ENCODE measurements at places on chromosomes 5 and 9.

DNA sequence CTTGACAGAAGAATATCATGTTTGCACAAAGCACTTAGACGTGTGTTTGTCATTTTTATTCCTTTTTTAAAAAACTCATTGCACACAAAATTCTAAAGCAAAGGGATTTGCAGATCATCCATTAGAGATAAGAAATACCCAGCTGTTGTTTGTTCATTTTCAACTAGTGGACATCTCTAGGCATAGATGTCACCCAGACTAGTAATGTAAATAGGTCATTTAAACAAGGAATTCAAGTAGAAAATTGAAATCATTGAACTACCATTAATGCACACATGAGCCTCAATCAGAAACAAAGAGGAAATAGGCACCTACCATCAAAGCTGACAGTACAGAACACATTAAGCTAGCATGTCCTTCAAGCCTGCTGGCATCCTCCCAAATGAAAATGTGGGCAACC is 107.3 kb downstream of the OR2K2 start:
- no peak for DNase-seq

- DNase-seq = no peak
Observed at GRCh38 chr9:18478501-18479361, 4.8 kb downstream of the ADAMTSL1 start.

DNA sequence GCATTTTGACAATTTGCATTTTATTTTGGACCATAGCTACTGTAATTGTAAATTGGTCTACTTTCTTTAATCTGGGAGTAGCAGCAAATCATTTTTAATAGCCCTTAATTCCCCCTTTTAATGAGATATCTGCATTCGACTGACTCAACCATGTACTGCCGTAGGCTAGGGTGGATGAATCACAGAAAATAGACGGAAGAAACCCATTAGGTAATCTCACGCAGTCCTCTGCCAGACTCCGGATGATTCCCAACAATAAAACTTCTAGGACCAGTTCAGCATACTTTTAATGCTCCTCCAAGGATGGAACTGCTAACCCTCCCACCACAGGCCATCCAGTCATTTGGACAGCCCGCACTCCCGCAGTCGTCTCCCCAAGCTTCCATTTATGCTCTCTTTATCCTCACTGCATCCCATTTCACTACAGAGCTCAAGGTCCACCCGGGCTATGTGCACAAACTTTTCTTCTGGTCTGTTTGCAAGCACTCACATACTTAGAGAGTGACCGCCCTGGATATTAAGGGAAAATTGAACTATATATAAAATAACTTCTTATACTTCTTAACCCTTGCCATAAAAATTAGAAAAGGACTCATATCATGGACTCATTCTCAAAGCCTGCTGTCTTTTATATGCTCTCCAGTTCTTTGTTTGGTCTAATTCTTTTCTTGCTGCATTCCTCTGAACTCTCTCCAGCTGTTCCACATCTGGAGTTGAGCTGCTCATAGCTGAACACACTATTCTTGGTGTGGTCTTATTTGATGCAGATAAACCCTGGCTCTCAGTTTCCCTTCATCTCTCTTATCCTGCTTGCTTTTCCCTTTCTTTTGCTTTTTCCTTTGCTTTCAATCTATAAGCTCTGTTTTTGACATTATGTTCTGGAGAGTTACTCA is 326.6 kb downstream of the ARL15 start:
- no peak for DNase-seq

GRCh38 chr5:2751592-2752021 is at the start of gene IRX2:
IRX2 (minus strand) TSS chr5:2751677; CDS start chr5:2751413, 264 bp downstream.
- DNase-seq = no peak

DNA sequence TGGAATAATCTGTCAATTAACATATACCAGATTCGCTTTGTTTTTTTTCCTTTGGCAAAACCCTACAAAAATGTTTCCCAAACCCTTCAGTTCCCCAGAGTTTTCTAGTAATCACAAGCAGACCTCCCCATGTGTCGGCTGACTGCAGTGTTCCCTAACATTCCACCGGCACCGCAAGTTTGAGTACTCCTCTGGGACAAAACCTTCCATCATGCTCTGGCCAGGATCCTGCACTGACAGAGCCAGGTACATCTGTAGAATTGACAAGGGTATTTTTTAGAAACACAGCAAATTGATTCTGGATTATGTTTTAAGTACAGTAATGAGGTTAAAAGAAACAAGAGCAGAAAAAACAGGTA is 174.7 kb downstream of the GAS1 start:
- no peak for DNase-seq

DNA sequence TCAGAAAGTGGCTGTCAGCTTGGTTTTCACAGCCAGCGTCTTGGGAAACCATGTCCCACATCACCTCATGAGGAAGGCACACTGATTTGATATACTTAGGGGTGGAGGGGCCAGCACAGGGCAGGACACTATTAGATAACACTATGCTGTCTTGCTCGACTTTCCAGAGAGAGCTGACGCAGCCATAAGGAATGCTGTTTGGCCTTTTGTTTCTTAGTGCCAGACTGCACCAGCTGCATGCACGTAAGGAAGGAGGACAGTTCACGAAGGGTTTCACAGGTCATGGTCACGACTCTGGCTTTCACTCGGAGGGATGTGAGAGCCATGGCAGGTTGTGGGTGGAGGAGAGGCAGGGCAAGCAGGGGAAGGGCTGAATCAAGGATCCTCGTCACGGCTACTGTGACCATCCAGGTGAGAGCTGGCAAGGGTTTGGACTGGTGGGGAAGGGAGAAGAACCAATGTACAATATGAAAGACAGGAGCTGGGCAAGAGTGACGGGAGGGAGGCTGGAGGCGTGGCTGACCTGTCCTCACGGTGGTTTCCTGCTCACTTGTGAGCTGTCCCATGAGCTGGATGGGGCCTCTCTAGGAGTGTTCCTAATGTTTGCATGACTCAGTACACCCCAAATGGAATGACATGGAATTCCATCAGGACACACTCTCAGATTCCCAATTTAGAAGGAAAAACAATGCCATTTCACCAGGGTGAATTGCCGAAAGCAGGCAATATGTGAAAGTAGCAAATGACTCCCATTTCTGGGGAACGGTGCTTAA is 61.7 kb downstream of the OTULIN start:
- no peak for DNase-seq

DNA sequence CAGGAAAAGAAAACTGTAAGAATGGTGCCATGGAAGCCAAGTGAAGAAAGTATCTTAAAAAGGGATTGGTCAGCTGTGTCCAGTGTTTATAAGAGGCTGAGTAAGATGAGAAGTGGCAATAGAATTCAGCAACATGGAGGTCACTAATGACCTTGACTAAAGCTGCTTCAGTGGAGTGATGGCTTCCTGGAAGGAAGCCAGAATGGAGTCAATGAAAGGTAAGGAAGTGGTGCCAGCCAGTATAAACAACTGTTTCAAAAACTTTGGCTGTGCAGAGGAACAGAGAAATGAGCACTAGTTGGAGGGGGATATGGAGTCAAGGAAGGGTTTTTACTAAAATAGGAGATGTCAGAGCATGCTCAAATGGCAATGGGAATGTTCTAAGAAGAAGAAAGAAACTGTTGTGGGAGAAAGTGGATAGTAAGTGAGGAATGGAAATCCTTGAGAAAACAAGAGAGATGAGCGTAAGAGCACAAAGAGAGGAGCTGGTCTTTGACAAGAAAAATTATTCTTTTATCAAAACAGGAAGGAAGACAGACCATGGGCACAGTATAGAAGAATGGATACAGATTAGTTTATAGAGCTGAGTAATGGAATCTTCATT is 11.1 kb upstream of the NRG2 start:
- DNase-seq = no peak

GRCh38 chr9:100492952-100493351 is 20.0 kb downstream of the TMEFF1 start:
- peak; percentile 15 for DNase-seq

- DNase-seq = no peak
Observed at GRCh38 chr5:153157156-153157555, 333.3 kb upstream of the GRIA1 start.

GRCh38 chr9:87850391-87850790 is 32.3 kb upstream of the SPATA31E1 start:
- no peak for DNase-seq

- DNase-seq = peak; percentile 7
Observed at GRCh38 chr5:54745599-54745998, 228.0 kb downstream of the SNX18 start.

- DNase-seq = no peak
Observed at GRCh38 chr9:84831377-84831776, 161.8 kb downstream of the NTRK2 start.

DNA sequence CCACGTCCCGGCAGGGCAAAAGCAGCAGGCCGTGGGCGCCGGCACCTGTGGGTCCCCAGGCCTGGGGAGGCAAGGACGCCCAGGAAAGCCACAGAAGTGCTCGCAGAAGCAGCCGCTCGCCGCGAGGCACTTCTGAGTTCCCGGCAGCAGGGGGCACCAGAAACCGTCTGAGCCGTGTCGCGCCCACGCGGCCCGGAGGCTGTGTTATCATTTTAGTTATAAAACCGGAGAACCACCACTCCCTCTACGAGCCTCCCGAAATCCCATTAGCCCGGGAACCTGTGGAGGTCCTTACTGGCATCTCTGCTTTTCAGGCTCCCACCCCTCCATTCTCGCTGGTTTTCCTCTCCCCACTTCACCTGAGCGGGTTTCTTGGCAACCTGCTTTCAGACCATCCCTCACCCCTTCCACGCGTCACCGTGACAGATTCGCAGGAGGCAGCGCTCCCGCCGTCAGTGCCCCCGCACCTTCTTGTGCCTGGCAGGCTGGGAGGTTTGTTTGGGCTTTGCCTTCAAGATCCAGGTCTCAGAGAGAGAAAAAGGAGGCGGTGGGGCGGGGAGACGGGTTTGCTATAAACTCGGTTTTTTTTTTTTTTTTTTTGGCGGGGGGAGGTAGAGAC is 2.3 kb downstream of the GDNF start:
- DNase-seq = no peak

GRCh38 chr9:124030969-124031451 is 19.4 kb downstream of the LHX2 start:
- DNase-seq = no peak

GRCh38 chr5:82522897-82523296 is 244.7 kb upstream of the RPS23 start:
- no peak for DNase-seq

DNA sequence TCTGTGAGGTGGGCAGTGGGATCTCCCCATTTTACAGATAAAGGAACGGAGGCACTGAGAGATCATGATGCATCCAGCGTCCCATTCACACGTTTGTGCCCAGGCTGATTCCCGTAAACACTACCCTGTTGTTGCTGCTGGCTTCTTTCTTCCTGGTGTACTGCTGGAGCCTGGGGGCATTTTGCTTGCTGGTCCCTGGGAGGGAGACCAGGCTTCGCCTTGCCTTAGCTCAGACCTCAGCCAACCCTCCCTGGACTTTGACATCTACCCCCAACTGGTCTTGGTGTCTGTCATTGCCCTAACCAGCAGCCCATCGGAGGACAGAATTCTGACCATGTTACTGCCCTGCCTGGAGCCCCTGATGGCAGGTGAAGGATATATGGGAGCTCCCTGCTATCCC is 82.4 kb downstream of the ZNF618 start:
- no peak for DNase-seq

GRCh38 chr9:104873489-104873850 is 54.5 kb downstream of the ABCA1 start:
- DNase-seq = no peak

GRCh38 chr5:123193176-123193575 is 104.1 kb downstream of the PRDM6 start:
- no peak for DNase-seq

DNA sequence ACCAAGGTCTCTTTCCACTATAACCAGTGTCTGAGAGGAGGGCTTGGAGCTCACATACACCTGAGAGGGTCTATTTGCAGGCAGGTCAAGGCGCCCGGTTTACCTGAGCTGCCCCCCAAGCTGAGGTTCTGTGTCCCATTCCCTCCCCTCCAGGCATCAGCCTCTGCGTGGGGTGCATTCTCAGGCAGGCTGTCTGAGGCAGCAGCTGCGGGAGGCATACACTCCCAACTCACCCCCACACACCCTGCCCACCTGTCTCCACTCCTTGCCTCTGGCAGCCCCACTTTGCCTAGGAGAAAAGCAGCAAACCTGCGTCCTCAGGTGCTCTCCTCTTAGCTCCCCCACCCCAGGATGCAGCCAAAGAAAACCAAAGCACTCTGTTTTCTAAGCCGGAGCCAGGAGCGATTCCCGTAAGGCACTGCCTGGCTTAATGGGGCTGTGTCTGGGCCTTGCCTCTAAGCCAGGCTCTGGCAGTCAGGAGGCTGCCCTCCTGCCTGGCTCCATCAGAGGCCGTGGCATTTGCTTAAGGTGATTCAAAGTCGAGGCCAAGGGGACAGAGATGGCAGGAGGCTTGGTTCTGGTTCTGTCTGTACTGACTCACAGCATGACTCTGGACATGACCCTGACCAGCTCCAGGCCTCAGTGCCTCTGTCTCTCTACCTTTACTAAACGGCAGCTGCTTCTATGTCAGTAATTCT is 139.2 kb upstream of the TRIM32 start:
- no peak for DNase-seq

DNA sequence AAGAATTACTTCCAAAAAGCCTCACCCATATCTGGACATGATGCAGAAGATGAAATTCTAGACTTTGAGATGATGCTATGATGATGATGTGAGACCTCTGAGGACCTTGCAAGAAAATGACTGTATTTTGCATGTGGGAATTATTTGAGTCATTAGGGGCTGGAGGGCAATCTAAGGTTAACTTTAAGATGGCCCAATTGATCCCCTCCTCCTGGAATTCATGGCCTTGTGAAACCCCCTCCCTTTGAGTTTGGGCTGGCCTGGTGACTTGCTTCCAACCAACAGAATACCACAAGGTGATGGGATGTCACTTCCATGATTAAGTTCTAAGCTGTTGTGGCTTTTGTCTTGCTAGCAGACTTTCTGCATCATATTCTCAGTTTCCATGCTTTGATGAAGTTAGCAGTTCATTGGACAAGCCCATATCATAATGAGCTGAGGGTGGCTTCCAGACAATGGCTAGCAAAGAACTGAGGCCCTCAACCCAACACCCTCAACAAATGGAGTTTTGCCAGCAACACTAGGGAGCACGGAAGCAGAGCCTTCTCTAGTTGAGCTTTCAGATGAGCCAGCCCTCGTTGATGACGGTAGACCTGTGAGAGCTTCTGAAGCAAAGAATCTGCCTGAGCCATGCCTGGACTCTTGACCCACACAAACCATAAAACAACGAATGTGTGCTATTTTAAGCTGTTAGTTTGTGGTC is 7.4 kb upstream of the AMACR start:
- no peak for DNase-seq

DNA sequence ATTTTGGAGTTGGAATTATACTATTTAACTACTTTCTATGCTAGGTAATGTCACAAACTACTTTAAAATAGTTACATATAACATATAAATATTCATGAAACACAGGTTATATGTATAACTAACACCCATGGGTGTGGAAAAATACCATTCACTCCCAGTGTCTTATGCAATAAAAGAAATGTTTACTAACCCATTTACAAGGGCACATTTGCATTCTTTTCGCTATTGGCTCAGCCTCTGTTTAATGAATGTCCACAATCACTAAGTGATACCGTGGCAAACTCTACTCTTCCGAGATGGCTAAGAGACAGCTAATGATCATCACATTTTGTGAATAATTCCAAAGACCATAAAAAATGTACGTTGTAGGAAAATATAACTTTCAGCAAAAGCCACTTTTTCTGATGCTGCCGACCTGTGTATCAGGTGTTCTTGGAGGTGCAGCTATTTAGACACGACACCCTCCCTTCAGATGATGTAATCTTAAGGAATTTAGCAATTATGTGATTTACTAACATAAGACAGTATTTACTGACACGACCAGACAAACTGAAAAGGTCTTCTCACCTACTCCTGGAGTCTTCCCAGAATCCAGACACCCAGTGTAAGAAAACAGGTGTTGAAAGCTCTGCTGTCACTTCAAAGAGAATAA is 121.7 kb upstream of the FAM120A start:
- DNase-seq = no peak

Measured in NK-92 treated with Interleukin-12 subunit alpha and Interleukin-12 subunit beta, amount 100 ng/mL, for 24 hours (cell line).